ENCODE measurements at places on chromosomes 3 and 15.

DNA sequence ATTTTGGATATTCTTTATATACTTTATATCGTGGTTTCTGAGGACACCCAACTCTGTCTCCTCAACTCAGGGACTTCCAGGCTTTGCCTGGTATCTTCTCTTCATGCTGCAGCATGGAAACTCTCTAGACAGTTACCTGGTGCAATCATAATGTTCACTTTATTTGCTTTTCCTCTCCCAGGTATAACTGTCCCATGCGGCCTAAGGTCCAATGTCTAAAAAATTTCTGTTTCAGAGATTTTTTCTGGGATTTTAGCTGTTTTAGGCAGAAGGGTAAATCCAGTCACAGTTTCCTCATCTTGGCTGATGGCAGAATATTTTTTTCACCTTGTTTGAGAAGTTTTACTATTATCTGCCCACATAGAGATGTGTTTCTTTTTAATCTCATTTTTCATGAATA, 139.9 kb upstream of the KCNMB2 start:
- no peak for DNase-seq
- H3K36me3 ChIP-seq: no peaks in the 10 kb centered on the region
- H3K27me3 ChIP-seq: no peaks in the 10 kb centered on the region
- H3K27ac ChIP-seq: no peak overlapping the region
- no peak overlapping the region for H3K4me3 ChIP-seq
- H3K4me1 ChIP-seq: no peaks in the 10 kb centered on the region

DNA sequence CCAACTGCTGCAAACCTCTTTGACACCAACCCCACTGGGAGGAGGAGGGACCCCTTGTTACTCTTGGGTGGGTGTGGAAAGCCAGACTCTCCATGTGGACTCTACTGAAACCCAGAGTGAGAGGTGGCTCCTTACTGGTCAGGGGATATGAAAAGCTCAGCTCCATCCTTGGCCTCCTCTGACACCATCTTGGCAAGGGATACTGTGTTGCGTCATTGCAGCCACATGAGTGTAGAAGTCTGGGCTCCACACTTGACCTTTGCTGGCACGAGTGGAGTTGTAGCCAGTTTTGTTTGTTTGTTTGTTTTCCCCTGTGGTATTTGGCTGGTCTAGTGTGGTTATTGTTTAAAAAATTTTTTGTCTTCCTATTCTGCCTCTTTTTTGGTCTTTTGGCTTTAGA, 289.1 kb downstream of the GAP43 start:
- DNase-seq: no peak
- H3K4me1 ChIP-seq: no peaks in the 10 kb centered on the region
- no peak overlapping the region for H3K27ac ChIP-seq
- H3K36me3 ChIP-seq: no peaks in the 10 kb centered on the region

GRCh38 chr15:91855684-91856489, 2.4 kb downstream of the SLCO3A1 start:
- no peak overlapping the region for H3K27ac ChIP-seq
- H3K4me3 ChIP-seq: no peak overlapping the region
- no peaks in the 10 kb centered on the region for H3K4me1 ChIP-seq
- H3K27me3 ChIP-seq: no peaks in the 10 kb centered on the region
- DNase-seq: no peak
- no peaks in the 10 kb centered on the region for H3K36me3 ChIP-seq

- H3K36me3 ChIP-seq: no peaks in the 10 kb centered on the region
- no peaks in the 10 kb centered on the region for H3K27me3 ChIP-seq
- no peak overlapping the region for H3K4me3 ChIP-seq
- H3K27ac ChIP-seq: no peak overlapping the region
- no peaks in the 10 kb centered on the region for H3K4me1 ChIP-seq
Observed at GRCh38 chr3:193174140-193174539, 66.9 kb upstream of the PLAAT1 start.

GRCh38 chr3:115830764-115831395, 207.6 kb downstream of the GAP43 start:
- no peak overlapping the region for H3K27ac ChIP-seq
- H3K4me1 ChIP-seq: no peaks in the 10 kb centered on the region
- H3K4me3 ChIP-seq: no peak overlapping the region

GRCh38 chr3:178295292-178295912, 240.8 kb upstream of the KCNMB2 start:
- no peaks in the 10 kb centered on the region for H3K36me3 ChIP-seq
- no peak for DNase-seq
- H3K27me3 ChIP-seq: no peaks in the 10 kb centered on the region
- H3K4me3 ChIP-seq: no peak overlapping the region

GRCh38 chr3:19110335-19110895, 37.9 kb upstream of the KCNH8 start:
- H3K4me3 ChIP-seq: no peak overlapping the region
- DNase-seq: no peak
- H3K36me3 ChIP-seq: no peaks in the 10 kb centered on the region
- H3K27ac ChIP-seq: no peak overlapping the region

DNA sequence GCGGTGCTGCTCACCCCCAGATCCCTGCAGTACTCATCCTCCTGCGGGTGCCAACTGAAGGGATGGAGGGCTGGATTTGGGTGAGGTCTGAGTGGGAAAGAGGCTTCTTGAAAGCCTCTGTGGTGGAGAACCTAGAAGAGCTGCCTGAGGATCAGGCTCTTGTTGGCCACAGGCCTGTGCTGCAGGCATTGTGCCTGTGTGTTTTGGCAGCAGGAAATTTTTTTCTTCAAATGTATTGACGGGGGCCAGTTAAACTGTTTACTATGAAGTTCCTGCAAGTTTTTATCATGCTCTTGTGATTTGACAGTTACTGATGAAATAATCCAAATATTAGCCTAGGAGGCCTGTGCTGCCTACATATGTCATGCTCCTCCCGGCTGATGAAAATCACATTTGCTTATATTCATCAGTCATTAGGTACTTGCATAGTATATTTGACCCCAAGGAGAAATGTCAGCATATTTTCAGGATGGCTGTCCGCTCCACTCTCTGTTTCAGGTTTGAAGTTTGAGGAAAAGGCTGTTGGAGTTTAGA, 103.1 kb downstream of the THSD4 start:
- no peak for DNase-seq
- H3K27me3 ChIP-seq: no peaks in the 10 kb centered on the region
- H3K36me3 ChIP-seq: no peaks in the 10 kb centered on the region
- H3K27ac ChIP-seq: no peak overlapping the region

DNA sequence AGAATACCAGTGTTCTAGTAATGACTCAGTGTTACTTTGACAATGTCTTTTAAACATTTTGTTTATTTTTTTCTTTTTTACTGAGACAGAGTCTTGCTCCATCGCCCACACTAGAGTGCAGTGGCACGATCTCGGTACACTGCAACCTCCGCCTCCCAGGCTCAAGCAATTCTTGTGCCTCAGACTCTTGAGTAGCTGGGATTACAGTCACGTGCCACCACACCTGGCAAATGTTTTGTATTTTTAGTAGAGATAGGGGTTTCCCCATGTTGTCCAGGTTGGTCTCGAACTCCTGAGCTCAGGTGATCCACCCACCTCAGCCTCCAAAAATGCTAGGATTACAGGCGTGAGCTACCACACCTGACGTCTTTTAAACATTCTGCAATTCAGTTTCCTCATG, 15.7 kb downstream of the AQR start:
- no peaks in the 10 kb centered on the region for H3K27me3 ChIP-seq
- no peak overlapping the region for H3K27ac ChIP-seq
- H3K36me3 ChIP-seq: peaks cover 25% of the 10 kb centered on the region
- no peaks in the 10 kb centered on the region for H3K4me1 ChIP-seq
- no peak for DNase-seq

- no peaks in the 10 kb centered on the region for H3K36me3 ChIP-seq
- no peak overlapping the region for H3K27ac ChIP-seq
- H3K4me3 ChIP-seq: no peak overlapping the region
- H3K27me3 ChIP-seq: no peaks in the 10 kb centered on the region
Observed at GRCh38 chr3:170714562-170715535, 129.0 kb upstream of the SLC7A14 start.

DNA sequence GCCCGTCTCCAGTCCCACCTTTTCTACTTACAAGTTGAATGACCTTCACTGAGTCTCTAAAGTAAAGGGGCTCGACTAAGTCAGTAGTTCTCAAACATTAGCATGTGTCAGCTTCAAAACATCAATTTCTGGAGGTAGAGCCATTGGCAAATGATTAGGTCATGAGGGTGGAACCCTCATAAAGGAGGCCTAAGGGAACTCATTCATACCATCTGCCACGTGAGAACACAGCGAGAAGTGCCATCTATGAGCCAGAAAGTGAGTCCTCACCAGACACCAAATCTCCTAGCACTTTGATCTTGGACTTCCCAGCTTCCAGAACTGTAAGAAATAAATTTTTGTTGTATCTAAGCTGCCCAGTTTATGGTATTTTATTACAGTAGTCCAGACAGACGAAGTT, 129.8 kb downstream of the MEX3B start:
- no peaks in the 10 kb centered on the region for H3K4me1 ChIP-seq
- no peak overlapping the region for H3K27ac ChIP-seq
- no peak overlapping the region for H3K4me3 ChIP-seq
- H3K36me3 ChIP-seq: no peaks in the 10 kb centered on the region

DNA sequence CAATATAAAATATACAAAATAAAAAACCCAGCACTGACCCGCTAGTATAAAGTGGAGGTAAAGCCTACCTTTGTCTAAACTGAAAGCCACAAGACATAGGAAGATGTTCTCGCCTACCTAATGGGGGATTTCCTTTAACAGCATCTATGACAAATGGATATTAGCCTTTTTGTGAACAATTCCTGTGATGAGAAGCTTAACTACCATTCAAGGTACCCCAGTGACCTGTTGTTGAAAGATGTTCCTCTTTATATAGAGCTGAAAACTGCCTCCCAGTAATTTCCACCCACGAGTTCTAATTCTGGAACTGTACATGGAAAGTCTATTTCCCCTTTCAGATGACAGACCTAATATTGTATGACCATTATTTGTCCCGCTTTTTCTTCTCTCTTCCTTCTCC, 109.8 kb upstream of the RASGRP1 start:
- H3K27me3 ChIP-seq: no peaks in the 10 kb centered on the region
- peaks cover 13% of the 10 kb centered on the region for H3K4me1 ChIP-seq
- H3K36me3 ChIP-seq: no peaks in the 10 kb centered on the region
- H3K4me3 ChIP-seq: no peak overlapping the region

DNA sequence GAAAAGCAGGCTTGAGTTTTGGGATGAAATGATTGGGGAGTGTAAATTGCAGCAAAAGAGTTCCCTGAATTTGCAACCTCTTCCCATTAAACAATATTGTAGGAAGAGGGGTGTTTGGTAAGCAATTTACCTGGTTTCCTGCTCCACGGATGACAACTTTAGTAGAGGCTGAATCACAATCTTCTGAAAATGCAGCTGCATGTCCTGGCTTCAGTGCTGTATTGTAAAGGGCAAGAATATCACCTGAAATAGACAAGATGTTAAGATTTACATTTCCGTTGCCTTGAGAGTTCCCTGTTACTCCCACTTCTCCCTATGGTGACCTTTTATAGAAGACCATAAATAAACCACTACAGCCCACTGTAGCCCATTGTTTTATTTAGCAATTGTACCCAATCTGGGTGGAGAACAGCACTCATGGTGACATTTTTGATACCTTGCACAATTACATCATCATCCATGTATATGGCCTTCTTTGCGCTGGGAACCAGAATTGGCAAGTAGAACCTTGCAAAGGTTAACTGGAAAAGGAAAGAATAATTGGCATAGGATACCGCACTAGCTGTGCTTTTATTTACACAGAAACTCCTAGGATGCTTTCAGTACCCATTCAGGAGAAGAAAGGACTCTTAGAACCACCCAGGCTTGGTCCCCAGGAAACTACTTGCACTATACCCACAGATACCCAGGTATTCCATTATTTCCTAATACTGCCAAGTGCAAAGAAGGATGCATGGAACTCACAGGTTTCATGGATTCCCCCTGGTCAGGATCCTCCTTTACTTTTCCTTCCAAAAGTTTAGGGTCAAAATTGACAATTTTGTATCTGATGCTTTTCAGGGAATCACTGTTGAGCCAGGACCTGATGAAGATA, 9.6 kb downstream of the GLT8D1 start:
- DNase-seq: no peak
- peaks cover 75% of the 10 kb centered on the region for H3K36me3 ChIP-seq
- no peaks in the 10 kb centered on the region for H3K27me3 ChIP-seq

- H3K27me3 ChIP-seq: no peaks in the 10 kb centered on the region
- H3K4me3 ChIP-seq: no peak overlapping the region
- H3K4me1 ChIP-seq: peaks cover 11% of the 10 kb centered on the region
- no peak for DNase-seq
- H3K36me3 ChIP-seq: no peaks in the 10 kb centered on the region
Observed at GRCh38 chr15:85006655-85007054, 25.0 kb downstream of the PDE8A start.
